ENCODE measurements at places on chromosomes 5 and 9.

GRCh38 chr9:948497-948896 lies 28.0 kb upstream of the DMRT3 start:
- no peak for DNase-seq

GRCh38 chr9:34413231-34413852 lies 36.6 kb upstream of the MYORG start:
- peak; percentile 60 for DNase-seq

DNA sequence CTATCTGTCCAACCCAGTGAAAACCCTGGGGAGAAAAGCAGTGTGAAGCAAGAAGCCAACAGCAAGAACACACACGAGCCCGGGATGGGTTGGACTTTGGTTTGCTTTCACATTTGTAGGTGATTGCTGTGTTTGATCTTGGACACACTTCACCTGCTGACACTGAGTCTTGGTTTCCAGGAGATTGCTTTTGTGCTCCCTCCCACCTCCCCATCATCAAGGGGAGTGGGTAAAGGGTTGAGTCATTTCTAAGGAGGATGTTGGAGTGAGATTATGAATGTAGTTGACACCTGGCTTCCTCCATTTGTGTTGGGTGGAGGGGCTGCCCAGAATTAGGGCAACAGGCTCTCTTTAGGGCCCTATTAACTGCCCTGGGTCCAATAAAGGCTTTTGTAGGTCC lies 37.5 kb downstream of the ANKDD1B start:
- no peak for DNase-seq

- peak; percentile 91 for DNase-seq
Observed at GRCh38 chr5:145362266-145362665, 472.9 kb downstream of the PRELID2 start.

DNA sequence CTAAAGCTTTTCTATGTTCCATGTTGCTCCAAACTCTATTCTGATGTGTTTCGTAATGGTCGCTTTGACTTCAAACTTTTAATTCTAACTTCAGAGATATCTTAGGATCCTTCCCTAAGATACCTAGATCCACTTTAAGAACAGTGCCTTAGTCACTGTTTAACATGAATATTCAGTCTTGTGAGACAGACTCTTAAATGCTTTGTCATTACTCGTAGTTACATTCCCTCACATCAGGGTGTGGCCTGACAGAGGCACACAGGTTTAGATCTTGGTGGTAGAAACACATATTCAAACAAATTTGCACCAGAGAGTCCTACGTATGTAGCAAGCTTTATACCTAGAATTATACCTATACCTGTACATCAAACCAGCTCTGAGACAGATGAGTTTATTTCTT lies 687.0 kb upstream of the C9orf72 start:
- DNase-seq, result no peak

DNA sequence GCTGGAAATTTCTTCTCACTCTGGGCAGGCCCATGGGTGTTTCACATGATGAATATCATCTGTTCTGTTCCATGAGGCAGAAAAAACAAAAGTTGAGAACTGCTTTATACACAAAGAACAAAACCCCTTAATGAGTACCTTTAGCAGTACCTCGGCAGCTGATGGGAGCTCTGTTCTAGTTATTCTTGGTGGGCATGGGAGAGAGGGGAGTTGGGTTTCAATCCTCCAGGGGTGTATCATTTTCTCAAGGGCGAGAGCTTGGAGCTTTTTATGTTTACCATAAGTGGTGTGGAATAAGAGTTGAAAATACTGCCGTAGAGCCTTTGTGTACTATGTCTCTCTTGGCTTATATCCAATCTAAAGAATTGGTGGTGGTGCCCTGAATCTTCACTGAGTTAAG lies 103.3 kb upstream of the ZNF608 start:
- DNase-seq, result no peak

- no peak for DNase-seq
Observed at GRCh38 chr9:14051419-14051818, 262.5 kb downstream of the NFIB start.

- DNase-seq, result no peak
Observed at GRCh38 chr5:171421331-171422262, 2.1 kb downstream of the FGF18 start.

DNA sequence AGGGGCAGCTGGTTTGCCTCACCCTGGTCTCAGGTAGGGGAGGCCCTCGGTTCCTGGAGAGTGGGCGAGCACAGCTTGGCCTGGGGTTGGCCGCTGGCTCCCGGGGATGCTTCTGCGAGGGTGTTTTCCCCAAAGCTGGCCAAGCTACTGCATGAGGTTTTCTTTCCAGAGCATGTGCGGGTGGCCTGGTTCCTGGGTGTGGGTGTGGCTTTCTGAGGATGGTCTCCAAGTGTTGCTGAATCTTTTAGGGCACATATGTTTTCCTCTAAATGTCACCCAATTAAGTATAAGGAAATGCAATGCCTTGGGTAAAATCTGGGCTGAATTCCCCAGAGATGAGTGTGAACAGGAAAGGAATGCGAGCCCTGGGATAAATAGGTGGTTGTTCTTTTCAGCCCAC lies 115.8 kb upstream of the ICE1 start:
- DNase-seq, result peak; percentile 89

- DNase-seq, result peak; percentile 82
Observed at GRCh38 chr5:130222573-130222972, 318.3 kb downstream of the CHSY3 start.

- no peak for DNase-seq
Observed at GRCh38 chr5:179495906-179496455, 54.4 kb upstream of the RUFY1 start.

- peak; percentile 13 for DNase-seq
Observed at GRCh38 chr5:44945743-44946142, 137.0 kb downstream of the MRPS30 start.

Measured in fibroblast of upper back skin (primary cell).